Stimulated activated naive CD4-positive, alpha-beta T cell (primary cell): ENCODE measurements at places on chromosomes 1 and 21.

DNA sequence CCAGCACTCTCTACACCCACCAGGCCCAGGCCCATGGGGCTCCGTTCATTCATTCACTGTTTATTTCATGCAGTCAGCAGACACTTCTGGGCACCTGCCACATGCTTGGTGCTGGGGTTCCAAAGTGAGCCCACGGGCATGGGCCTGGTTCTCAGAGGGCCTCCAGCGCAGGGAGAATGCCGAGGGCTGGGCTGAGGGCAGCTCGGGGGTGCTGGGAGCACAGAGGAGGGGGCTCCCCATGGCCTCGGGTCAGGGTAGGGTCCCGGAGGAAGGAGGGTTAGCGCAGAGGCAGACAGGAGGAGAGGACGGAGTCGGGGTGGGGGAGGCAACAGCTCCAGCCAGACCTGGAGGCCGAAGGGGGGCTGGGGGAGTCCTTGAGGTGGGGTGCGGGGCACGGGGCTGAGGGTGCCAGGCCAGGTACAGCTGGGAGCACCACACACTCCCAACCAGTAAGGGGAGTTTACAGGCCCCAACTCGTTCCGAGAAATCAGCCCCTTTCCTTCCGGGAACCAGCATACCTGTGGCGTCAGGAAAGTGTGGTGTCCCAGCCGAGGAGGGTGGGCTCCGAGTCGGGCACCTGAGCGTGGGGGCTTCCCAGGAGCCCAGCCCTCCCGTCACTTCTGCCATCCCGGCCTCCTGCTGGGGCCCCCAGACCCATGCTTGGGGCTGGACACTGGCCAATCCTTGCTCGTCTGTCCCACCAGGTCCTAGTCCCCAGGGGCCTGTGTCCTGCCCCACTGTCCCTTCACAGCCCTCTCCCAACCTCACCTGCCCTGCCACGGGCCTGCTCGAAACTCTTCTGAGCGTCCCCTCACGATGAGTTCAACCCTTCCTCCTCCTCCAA lies 10.8 kb downstream of the ARHGEF16 start:
- DNase-seq: no peak

DNA sequence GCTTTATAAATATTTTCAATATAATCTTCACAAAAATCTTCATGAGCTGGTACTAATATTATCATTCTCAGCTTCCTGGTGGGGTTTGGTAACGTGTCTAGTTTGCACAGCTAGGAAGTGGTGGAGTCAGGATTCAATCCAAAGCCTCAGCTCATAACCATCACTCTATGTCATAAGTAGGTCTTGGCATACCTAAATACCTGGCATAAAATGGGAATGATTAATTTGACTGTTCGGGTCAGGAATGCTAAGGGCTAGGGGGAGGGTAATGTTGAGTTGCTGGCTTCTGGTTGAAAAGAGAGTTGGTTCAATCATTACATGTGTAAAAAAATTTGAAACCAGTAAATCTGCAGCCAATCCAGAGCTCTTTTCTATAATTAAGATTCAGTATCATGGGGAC lies 5.6 kb upstream of the SAMSN1 start:
- no peak for DNase-seq

DNA sequence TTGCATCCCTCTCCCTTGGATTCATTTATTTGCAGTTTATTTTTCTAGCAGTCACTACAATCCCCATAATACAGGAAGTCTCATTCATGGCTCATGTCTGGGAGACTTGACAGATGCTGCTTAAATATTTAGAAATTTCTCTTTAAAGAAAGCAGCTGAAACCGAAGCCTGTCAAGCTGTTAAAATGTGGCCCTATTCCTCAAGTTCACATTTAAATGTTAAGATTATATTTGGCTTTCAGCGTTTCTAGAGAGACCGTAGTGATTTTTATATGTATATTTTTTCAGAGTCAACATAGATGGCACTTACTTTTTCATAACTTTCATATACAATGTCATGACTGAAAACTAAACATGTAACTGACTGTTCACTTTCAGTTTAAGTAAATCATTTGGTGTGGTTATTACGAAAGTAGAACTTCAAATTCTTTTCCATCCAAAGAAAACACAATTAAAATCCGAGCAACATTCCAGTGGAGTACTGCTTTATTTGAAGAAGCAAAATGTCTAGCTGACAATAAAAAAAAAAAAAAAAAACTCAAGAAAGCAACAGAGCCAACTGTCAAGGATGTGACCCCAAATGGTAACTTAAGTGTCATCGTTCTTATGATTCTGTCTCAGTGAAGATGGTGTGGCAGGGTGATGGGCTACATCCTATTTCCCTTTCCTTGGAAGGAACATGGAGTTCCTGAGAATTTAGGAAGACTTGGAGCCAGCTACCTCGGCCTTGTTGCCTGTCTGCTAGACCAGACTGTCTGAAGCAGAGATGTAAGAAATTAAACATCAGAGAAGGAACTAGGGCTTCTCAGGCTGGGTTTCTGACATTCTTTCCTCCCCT lies 37.8 kb downstream of the MIS18A start:
- no peak for DNase-seq

- DNase-seq: no peak
Measured at GRCh38 chr1:29789910-29790247, 553.6 kb downstream of the PTPRU start.

DNA sequence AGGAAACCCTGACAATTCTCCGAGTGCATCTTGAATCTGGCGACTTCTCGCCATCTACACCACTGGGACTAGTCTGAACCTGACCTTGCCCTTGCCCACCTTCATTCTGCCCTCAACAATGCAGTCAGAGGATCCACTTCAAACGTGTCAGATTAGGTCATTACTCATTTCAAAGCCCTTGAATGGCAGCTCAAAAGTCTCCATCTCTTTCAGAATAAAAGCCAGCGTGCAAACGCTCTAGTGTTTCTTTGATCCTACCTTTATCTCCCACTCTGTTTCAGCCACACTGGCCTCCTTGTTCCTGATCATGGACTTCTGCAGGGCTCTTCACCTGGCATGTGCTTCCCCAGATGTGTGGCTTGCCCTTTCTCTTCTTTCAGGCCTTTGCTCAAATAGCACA lies 31.3 kb downstream of the SLC30A1 start:
- no peak for DNase-seq

DNA sequence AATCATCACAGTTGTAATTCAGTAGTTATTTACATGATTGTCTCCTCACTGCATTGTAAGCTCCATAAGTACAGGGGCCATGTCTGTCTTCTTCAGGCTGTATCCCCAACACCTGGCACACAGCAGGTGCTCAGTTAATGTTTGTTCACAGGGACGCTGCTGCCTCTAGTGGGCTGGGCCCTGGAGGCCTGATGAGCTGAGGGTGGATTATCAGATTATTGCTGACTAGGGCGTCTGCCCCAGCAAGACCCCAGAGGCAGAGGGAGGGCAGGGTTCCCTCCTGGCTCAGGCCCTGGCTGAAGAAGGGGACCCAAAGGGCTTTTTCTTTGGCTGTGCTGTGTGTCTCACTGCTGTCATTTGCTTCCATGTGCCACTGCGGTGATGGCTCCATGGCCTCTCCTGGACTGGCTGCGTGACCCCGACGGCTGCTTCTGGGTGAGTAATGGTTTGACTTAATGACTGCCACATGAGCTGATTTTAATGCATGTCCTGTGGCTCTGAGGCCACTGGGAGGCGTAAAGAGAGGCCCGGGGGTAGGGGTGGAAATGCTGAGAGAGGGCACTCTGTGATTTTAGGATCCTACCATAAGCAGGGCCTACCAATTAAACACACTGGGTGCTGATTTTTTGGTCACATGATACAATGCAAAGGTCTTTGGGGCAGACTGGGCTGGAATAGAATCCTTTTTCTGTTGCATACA lies 20.8 kb upstream of the EPB41 start:
- DNase-seq: no peak

DNA sequence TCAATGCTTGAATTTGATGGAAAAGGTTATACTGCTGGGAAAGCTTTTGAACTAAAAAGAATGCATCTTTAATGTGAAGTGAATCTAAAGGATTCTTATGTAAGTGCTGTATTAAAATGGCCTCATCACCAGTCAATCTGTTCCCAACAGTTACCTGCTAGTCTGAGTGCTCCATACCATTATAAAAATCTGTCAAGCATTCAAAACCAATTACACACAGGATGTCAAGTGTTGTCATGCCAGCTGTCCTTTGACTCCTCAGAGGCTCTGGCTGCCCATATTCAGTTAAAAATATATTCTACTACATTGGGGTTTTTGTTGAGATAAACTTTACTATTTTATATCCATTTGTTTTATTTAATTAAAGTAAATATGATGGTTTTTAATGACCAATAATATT lies 1587.7 kb downstream of the AMY1C start:
- no peak for DNase-seq

DNA sequence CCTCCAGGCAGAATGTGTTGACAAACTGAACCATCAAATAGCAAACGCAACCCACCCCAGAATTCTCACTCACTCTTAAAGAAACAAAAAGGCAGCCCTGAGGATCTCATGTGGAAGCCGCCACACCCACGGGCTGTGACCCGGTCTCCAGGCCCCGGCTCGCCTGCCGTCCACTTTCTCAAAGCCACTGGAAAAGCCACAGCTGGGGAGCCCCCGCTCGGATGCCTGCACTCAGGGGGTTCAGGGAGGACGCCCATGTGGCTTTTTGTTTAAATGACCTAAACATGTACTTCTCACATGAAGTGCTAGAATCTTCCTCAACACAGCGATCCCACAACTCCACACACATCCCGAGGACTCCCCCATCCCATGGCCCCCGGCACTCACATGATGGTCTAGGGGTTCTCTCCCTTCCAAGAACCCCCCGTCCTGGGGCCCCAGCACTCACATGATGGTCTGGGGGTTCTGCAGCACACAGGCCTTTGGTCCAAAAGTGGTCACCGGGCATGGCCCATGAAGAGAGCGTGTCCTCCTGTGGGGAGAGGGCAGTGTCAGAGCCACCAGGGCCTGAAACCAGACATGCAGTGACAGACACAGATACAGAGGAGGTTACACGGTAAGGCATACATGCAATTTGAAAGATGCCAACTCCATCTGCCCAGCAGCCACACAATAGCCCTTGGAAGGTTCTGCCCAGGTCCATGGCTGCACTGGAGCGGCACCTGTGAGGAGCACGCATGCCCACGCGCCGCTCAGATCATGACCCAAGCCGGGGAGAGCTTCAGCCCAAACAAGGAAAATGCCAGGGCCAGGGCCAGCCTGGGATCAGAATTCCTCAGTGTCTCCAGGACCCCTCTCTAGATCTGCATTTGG lies 16.5 kb downstream of the NADK start:
- DNase-seq: no peak

DNA sequence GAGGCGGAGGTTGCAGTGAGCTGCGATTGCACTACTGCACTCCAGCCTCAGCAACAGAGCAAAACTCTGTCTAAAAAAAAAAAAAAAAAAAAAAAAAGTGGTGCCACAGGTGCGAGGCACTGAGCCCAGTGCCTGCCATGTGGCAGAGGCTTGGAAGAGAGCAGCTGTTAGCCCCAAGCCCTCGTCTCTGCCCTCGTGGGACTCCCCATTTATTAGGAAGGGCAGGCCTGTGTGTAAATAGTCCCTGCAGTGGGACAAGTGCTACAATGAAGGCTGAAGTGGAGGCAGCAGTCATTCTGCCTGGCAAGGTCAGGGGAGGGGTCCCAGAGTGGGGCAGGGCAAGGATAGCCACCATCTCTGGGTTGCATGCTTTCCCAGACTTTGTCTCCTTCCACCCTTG lies 6.5 kb downstream of the RPS6KA1 start:
- DNase-seq: no peak

- DNase-seq: no peak
Measured at GRCh38 chr1:99456536-99456935, 189.4 kb upstream of the PALMD start.

DNA sequence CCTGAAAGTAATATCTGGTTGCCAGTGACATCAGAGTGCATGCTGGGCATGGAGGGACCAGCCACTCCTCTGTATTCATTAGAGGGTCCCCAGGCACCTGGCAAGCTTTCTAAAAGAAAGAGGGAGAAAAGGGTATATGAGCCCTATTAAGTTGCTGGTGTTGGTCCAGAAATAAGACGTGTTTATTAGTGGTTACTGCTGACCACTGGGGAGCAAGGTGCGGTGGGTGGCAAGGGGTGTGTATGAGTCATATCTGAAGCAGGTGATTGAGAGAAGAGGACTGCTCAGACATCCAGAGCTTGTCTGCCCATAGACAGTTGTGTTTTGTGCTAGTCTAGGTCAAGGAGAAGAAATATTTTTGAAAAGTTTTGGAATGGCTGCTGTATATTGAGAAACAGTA lies 298.1 kb downstream of the TM2D1 start:
- DNase-seq: no peak

DNA sequence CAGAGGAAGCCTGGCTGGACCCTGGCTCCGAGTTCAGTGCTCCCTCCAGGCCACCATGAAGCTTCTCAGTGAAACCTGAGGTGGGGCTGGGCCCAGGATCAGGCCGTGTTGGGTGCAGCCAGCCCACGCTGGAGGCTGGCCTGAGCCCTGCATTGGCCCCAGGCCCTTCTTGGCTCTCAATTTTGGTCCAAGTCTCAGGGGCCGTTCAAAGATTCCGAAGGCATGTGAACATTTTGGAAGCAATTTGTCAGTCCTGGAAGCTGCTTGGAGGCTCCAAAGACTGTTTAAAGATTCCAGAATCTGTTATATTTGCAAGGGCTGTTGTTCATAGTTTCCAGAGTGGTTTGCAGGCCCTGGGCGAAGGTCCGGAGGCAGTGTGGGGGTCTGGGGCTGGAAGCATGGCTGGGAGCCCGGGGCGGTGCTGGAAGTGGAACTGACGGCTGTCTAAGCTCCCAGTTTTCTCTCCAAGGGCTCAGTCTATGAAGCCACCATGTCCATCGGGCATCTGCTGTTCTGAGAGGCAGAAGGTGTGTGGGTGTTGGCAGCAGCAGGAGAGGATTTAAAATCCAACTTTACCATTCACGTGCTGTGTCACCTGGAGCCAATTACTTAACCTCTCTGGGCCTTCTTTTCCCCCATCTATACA lies 104.9 kb downstream of the EPHB2 start:
- no peak for DNase-seq

DNA sequence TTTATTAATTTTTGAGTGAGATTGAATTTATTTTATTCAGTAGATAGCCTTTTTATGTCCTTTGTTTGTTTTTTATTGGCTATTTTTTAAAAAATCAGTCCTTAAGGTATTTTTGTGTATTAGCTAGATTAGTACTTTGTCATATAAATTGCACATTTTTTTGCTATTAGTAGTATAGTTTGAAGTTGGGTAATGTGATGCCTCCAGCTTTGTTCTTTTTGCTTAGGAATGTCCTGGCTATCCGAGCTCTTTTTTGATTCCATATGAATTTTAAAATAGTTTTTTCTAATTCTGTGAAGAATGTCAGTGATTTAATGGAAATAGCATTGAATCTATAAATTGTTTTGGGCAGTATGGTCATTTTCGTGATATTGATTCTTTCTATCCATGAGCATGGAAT lies 80.4 kb downstream of the MAN1A2 start:
- no peak for DNase-seq

- no peak for DNase-seq
Measured at GRCh38 chr1:65319141-65319540, 9.8 kb downstream of the DNAJC6 start.

- DNase-seq: no peak
Measured at GRCh38 chr1:43121256-43121900, 50.7 kb downstream of the EBNA1BP2 start.

DNA sequence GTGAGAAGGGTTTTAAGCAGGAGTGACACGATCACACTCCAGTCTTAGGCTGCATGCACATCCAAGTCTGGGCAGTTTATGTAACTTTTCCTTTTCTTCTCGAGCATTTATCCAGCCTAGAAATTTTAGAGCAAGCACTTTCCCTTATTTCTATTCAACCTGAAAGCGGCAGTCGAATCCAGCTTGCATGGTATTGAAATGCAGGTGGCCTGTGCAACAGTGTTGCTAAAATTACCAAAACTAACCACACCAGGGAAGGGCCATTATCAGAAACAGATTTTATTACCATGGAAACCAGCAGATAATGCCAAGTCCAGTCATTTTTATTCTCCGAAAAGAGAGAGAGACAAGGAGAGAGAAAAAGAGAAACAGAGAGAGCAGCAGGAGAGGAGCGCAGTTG lies 179.9 kb upstream of the ZC3H12A start:
- no peak for DNase-seq
